Small intestine (tissue), 16 donors: ENCODE measurements at places on chromosomes 7 and 10. TPM values are rescaled to one million over a fixed set of nuclear protein-coding genes. Genes with fewer than 3 reads are reported as not detected.

DNA sequence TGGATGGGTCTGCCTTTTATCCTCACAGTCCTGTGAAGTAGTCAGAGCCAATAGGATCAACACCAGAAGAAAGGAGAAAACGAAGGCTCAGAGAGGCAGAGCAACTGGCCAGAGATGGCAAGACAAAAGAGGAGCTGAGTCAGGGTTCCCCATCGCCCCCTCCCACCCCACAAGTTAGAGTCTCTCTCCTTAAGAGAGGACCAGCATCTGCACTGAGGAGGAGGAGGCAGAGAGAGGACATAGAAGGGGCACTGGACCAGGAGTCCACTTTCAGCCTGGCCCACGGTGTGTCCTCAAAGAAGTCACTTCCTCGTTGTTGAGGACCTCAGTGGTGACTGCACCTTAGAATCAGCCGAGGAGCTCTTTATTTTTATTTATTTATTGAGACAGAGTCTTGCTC lies 11.6 kb downstream of the SPOCK2 start:
- DNase-seq, result no peak

- DNase-seq, result peak; percentile 83
These were observed 38.5 kb downstream of the CDK1 start for GRCh38 chr10:60816628-60817397.

DNA sequence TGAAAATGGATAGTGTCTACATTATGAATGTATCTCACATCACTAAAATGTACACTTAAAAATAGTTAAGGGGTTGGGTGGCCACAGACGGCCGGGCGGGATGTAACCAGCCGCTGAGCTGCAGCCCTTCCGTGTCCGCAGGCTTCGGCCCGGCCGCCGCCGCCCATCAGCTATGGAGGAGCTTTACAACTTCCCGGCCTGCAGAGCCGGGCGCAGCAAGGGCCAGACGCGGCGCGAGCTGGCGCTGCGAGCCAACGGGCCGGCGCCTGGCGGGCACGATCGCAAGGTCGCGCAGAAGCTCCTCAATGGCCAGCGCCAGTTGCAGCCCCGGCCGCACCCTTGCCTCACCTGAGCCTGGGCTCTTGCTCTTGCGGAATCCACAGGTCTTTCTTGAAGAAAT lies 69.1 kb downstream of the KMT2C start:
- DNase-seq, result peak; percentile 12

GRCh38 chr7:69610374-69611084 lies 12.3 kb downstream of the AUTS2 start:
- no peak for DNase-seq

The KNDC1 gene
- not detected for polyA plus RNA-seq
